Activated T-helper 1 cell treated with Interleukin-2 at 50 U/mL for 16 hours (primary cell): ENCODE measurements at places on chromosomes 3 and 15.

DNA sequence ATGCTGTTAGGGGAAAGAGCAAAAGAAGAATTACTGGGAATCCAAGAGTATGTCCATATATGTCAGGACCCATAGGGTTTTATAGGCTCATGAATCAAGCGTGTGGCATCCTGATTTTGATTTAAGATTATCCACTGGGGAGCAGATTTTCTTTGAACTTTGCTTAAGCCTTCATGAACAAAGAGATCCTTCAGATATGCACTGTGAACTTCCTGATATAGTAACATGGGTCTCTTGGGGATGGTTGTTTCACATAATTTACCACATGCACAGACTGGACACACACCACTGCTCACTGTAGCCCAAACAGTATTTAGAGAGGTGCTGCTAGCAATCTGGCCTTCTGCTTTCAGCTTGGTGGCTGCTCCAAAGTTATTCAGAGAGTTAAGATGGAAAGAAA, 200.9 kb upstream of the ZPLD1 start:
- no peak for DNase-seq

GRCh38 chr3:9732740-9733115, 1.2 kb downstream of the BRPF1 start:
- no peak for DNase-seq

DNA sequence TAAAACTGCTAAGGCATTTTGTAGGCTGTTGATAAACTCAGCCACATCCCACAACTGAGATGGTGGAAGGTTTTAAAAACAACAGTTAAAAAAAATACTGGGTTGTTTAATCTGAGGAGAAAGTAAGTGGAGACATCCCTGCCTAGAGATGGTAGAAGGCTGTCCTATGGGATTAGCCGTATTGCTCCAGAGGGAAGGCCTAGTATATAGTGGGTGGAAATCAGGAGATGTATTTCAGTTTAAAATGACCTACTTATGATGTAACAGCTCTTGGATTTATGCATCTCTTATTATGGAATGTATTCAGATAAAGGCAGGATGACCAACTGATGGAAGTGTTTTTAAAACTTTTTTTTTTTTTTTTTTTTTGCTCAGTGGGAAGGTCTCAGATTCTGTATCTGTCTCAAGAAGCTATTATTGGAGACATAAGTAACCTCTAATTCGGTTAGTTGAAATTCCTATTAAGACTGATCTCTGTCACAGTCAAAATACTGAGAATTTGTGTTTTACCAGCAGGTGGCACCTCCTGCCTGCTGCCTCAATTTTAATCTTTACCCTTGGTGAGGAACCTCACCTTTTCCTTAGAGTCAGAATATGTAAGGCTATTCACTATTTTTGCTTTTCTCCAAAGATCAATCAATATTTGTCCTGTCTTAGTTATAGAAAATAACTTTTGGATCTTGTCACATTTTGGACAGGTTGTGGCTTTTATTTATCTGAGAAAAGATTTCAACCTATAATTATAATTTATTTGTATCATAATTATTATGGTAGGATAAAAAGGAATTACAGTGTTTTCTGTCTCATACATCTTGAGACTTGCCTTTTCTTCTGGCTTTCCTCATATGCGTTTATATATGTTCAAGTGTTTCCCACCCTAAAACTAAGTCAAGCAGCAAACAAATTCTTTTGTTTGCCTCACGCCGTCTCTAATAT, 63.0 kb downstream of the VPS8 start:
- no peak for DNase-seq

DNA sequence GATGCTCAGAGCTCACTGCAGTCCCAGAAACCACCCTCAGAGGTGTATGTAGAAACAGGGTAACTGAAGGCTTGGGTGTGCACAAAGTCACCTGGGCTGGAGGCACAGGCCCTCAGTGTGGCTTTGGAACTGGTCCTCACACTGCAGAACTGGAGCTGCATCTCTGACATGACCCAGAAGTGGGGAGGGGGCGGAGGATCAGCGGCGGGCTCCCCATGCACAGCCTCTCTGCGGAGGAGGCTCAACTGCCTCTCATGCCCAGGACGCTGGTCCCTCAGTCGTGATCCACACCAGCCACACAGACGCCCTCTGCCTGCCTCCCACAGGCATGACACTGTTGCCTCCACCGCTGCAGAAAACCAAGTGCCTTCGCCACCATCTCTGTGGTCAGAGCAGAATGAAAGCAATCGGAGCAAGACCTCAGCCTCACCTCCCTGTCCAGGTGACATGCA, 73.7 kb downstream of the TM2D3 start:
- no peak for DNase-seq

GRCh38 chr3:60504827-60505457, 746.3 kb downstream of the FHIT start:
- DNase-seq, result no peak

GRCh38 chr3:195873971-195874370, 34.4 kb downstream of the TNK2 start:
- DNase-seq, result no peak

- no peak for DNase-seq
These were observed 19.6 kb upstream of the GOLGA8B start for GRCh38 chr15:34603095-34603494.

- no peak for DNase-seq
These were observed 156.3 kb downstream of the HCN4 start for GRCh38 chr15:73212424-73212823.
